ENCODE measurements at places on chromosomes 1 and 21. TPM values are rescaled to one million over a fixed set of nuclear protein-coding genes. Genes with fewer than 3 reads are reported as not detected.

Gene DCLRE1B
- total RNA-seq, result 1.7 TPM

Gene OR1C1
- total RNA-seq, result not detected

Gene AK5
- 37.0 TPM for total RNA-seq

Gene RGS13
- not detected for total RNA-seq

Gene CFHR5
- total RNA-seq, result not detected

Gene DNMT3L
- total RNA-seq, result not detected

Gene S100A2
- 2.4 TPM for total RNA-seq

Gene KRTAP12-3
- not detected for total RNA-seq

Gene C1QC
- total RNA-seq, result not detected

Gene LINGO4
- not detected for total RNA-seq

Gene TNN
- total RNA-seq, result not detected

Gene NBPF9
- total RNA-seq, result 25.1 TPM

Gene CYP4Z1
- not detected for total RNA-seq

Gene IL20
- not detected for total RNA-seq

Gene NUDT4B
- total RNA-seq, result 9.8 TPM

Gene SLAMF9
- 0.59 TPM for total RNA-seq

Gene EPS8L3
- not detected for total RNA-seq

Gene PTPRC
- 0.39 TPM for total RNA-seq

Gene NASP
- total RNA-seq, result 23.1 TPM

Gene LRRC53
- not detected for total RNA-seq

Gene OXCT2
- total RNA-seq, result 1.8 TPM

Gene ELAPOR1
- total RNA-seq, result 0.39 TPM

Gene LRRC39
- total RNA-seq, result 0.56 TPM

Gene OLIG2
- not detected for total RNA-seq

Gene CASQ1
- total RNA-seq, result 0.20 TPM

Gene TNFRSF25
- 5.0 TPM for total RNA-seq

Gene BSND
- total RNA-seq, result not detected

Gene TEX35
- total RNA-seq, result not detected

Gene S100A9
- not detected for total RNA-seq

Gene CCDC27
- not detected for total RNA-seq

Gene HFM1
- total RNA-seq, result 0.20 TPM

Gene OR2L5
- not detected for total RNA-seq

Gene CD34
- 0.13 TPM for total RNA-seq

Gene BRINP2
- not detected for total RNA-seq

Gene NT5C1A
- not detected for total RNA-seq

Gene SLFNL1
- 0.46 TPM for total RNA-seq

Data from smooth muscle cell of the pulmonary artery (primary cell).